Activated naive CD4-positive, alpha-beta T cell (primary cell): ENCODE measurements at places on chromosomes 16 and 17.

GRCh38 chr16:31141489-31142108 lies 6.1 kb upstream of the PRSS8 start:
- DNase-seq = peak; percentile 6

DNA sequence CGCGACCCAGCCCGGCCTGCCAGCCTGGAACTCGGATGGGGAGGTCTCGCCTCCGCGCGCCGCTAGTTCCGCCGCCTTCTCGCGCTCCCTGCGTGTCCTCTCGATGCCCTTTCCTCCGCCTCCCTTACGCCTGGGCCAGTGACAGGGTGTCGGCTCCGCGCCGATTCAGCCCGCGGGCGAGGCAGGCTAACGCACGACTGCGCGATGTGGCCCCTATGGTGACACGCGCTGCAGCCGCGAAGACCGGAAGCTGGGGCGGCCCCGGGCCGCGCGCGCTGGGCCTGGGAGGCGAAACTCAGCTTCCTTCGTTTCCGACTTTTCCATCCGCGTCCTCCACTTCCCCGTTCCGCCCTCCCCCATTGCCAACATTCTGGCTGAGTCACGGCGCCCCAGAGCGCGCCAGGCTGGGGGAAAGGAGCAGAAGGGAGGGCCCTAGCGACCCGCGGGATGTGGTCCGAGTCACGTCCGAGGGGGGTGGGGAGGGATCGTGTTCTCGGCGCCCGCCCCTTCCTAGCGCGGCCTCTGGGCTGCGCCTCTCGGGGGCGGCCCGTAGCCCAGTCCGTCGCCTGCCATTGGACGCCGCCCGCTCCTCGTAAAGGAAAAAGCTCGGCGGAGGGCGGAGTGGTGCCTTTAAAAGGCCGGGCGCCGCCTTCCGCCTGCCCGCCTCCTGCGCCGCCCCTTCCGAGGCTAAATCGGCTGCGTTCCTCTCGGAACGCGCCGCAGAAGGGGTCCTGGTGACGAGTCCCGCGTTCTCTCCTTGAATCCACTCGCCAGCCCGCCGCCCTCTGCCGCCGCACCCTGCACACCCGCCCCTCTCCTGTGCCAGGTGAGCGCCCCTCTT lies at the start of gene ALDOA:
ALDOA (plus strand) TSS at position 659 of the 841 bp plus-strand sequence. CDS start 1,138 bp downstream, outside the sequence.
- DNase-seq = peak; percentile 84

GRCh38 chr16:4522051-4522581 lies 16.5 kb downstream of the CDIP1 start:
- no peak for DNase-seq

DNA sequence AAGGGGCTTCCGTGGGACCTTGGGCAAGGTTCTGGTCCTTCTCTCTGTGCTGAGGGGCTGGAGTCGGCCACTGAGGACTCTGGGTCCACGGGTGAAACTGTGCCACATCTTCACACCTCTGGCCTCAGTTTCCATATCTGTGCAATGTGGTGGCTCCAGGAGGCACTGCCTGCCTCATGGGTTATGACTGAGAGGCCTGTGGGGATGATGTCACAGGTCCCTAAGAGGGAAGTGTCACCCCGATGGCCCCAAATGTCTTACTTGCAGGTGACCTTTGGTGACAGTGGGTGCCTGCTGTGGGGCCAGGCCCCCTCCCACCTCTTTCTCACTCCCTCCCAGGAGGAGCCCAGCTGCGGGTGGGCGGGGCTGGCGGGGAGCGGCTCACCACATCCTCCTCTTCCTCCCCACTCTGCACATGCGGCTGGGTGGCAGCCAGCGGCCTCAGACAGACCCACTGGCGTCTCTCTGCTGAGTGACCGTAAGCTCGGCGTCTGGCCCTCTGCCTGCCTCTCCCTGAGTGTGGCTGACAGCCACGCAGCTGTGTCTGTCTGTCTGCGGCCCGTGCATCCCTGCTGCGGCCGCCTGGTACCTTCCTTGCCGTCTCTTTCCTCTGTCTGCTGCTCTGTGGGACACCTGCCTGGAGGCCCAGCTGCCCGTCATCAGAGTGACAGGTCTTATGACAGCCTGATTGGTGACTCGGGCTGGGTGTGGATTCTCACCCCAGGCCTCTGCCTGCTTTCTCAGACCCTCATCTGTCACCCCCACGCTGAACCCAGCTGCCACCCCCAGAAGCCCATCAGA lies at the start of gene IL21R:
IL21R (plus strand) TSS at position 407 of the 801 bp plus-strand sequence. CDS start 27,898 bp downstream, outside the sequence.
- DNase-seq = peak; percentile 53

DNA sequence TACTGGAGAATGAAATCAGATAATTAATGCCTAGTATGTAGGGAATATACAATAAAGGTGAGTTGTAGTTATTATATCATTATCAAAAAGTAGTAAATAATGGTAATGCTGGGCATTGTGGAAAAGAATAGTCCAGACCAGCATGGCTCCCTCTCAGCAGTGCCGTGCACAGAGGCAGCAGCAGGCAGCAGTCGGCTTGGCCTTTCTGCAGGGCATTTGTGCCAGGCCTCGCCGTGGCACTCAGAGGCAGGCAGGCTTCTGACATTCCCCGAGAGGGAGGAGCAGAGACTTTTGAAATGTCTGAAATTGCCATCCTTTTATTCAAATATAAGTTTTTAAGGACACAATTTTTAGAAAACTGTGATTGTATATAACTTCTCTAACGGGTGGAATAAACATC lies 15.0 kb downstream of the KIAA0513 start:
- DNase-seq = no peak

DNA sequence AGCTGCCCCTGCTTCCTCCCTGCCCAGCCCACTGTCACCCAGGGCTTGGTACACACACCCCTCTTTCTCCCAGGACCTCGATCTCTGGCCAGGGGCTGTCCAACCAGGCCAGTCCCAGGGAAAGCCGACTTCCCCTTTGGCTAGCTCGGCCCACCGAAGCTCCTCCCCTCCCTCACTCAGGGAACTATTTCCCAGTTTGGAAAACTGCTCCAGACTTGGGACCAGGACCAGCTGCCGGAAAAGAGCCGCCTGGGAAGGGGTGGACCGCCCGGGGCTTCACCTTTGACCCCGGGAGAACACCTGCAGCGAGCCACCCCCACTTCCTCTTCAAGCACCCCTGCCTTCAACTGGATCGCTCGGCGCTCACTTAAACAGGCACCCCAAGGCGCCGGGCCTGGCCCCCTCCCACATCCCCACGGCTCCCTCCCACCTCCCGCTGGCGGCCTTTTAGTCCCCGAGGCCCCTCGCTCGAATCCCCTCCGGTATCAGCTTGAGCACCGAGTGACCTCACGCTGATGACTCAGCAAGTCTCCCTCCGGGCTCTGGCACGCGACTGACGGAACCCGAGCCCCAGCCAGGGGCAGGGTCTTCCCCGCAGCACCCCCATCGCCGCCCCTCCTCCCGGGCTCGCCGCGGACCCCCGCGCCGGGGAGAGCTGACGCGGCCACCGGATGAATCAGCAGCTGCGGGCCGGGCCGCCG lies 934 bp downstream of the MAFG start:
- peak; percentile 42 for DNase-seq

- DNase-seq = no peak
Measured at GRCh38 chr16:81473558-81473957, 28.9 kb downstream of the CMIP start.

- peak; percentile 48 for DNase-seq
Measured at GRCh38 chr16:50152351-50152806, 727 bp upstream of the TENT4B start.

DNA sequence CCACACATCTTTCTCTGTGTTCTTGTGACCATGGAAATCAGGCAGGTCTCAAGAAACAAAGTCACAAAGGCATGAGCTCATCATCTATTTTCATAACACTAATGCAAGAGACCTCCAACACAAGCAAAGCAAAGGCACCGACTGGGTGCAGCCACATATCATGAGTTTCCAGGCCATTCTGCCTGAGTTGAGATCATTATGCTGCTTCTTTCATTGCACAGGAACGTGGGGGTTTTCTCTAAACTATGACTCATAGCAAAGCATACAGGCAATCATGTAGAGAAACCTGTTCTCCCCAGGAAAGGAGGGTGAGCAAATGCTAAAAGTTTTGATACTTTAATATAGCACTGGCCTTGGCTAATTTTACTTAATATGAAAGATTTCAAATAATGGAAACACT lies 60.7 kb downstream of the GRIN2A start:
- no peak for DNase-seq

- peak; percentile 5 for DNase-seq
Measured at GRCh38 chr16:14405611-14406537, 224.2 kb downstream of the PARN start.

DNA sequence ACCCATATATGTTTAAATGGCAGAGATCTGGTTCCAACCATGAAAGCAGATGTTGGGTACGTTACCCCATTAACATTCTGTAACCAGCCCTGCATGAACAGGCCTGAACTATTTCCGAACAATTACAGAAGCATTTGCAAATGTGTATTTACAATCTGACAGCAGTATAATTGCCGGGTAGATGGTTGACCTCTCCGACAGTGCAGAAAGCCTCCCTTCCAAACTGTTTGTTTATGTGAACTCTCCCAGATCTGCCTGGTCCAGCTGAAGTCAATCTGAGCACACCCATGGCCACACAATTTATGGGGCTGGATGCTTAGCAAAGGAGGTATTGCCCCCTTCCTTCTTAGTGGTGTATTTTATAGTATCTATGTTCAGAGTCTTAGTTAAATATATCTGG lies 21.8 kb downstream of the NUDT7 start:
- DNase-seq = no peak

DNA sequence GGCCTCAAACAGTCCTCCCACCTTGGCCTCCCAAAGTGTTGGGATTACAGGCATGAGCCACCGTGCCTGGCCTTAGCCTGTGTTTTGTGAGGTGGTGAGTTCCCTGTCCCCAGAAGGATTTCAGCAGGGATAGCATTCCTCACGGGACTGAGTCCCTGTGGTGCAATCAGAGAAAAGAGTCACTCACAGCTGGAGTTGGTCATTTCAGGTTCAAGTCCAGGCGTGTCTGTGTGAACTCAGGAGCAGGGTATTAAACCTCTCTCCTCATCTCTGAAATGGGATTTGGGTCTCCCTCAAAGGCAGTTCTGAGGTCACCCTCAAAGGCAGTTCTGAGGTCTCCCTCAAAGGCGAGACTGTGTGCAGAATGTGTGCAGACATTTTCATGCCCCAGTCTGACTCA lies 28.6 kb downstream of the NPTX1 start:
- no peak for DNase-seq

DNA sequence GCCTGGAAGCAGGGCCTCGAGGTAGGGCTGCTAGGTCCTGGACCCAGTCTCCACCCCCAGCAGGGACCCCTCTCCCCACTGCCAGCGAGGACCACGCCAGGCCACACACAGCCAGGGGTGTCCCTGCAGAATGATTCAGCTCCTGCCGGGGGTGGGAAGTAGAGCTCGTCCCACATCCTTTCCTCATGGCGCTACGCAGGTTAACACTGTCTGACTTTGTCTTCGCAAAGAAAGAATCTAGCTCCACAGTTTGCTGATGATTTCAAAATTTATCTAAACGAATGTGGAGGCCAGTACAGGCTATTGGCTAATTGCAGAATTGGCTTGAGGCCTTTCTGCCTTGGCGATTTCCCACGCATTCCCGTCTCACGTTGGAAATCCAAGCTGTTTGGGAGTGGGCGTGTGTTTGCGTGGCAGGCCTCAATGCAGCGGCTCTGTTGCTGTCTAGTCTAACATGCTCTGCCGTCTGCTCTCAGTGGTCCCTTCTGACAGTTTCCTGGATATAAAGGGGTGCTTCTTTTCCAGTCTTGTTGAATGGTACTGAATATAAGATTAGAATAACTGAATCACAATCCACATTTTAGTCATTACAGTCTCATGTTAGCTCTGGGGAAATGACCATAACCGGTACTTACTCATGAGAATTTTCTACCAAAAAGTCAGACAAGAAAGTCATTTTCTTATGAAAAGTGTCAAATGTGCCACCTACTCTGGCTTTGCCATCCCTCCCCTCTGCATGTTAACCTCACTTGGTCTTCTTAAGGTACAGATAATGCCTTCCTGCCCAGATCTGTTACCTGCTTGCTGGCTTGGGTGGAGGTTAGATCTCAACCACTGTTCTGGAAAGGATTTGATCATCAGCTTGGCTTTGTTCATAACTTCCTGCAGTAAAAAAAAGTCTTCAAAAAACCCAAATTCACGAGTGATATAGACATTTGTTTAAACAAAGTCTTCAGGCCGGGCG lies 252.4 kb downstream of the NTN1 start:
- no peak for DNase-seq

GRCh38 chr17:64174686-64175456 lies 44.9 kb upstream of the ERN1 start:
- no peak for DNase-seq

GRCh38 chr17:77453613-77454241 lies 313.0 kb downstream of the SEC14L1 start:
- no peak for DNase-seq

DNA sequence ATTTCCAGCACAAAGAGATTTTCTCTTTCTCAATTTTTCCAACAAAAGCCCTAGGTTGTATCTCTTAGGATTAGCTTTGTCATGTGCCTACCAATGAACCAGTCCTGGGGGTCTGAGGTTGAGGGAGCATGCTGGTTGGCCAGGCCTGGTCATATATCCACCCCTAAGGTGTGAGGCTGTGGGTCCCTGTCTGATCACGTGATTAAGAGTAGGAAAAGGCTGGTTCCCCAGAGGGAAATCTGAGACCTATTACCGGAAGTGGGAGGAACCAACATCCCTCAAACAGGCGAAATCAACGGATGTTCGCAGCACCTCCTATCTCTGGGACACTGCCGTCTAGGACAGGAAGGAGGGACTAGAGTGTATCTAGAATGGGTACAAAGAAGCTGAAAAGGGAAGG lies 185.7 kb upstream of the IRX5 start:
- no peak for DNase-seq

DNA sequence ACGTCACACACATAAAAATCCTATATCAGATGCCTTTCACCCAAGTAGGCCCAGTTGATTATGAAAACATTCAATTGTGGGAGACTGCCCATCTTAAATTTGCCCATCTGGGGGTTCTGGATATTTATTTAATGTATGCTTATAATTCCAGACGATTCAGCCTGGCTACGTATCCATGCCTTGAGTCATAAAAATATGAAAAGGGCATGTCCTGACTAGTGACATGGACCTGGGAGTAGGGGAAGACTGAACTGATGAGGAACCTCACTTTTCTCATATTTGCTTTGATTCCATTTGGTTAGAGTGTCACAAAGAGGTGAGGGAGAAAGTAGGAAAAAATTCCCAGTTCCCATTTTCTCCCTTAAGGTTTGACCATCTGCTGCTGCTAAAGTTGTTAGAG lies 122.5 kb upstream of the GNAO1 start:
- DNase-seq = no peak

GRCh38 chr16:86946396-86946795 lies 368.0 kb downstream of the FOXL1 start:
- DNase-seq = no peak

DNA sequence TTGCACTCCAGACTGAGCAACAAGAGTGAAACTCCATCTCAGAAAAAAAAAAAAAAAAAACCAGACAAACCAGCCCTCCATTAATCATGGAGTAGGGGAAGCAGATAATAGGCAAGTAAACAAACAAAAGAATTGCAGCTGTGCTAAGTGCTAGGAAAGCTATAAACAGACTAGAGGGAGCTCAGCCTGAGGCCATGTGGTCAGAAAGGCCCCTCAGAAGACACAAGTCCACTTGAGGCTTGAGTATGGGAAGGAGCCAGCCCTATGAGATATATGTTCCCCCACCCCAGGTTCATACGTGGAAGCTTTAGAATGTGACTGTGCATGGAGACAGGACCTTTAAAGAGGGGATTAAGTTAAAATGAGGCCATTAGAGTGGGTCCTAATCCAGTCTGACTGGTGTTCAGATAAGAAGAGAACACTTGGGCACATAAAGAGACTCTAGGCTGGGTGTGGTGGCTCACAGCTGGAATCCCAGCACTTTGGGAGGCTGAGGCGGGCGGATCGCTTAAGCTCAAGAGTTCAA lies 132.6 kb upstream of the NOL11 start:
- DNase-seq = no peak
